ENCODE measurements at places on chromosomes 6 and 20.

DNA sequence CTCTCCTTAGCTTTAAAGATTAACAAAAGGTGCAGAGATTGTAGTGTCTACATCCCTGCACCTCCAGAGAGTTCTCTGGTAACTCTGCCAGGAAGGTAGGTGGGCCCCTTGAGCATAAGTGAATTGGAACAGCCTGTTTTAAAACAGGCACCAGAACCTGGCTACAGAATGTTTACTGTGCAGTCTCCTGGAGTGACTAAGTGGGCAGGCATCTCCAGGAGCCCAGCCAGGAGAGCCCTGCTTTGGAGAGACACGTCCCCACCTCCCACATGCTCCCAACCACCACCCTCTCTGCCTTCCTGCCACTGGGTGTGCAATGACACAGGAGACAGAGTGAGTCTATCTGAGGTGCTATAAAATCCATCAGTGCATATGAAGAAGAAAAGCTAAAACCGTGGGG lies 110.3 kb upstream of the EYA4 start:
- DNase-seq: no peak

DNA sequence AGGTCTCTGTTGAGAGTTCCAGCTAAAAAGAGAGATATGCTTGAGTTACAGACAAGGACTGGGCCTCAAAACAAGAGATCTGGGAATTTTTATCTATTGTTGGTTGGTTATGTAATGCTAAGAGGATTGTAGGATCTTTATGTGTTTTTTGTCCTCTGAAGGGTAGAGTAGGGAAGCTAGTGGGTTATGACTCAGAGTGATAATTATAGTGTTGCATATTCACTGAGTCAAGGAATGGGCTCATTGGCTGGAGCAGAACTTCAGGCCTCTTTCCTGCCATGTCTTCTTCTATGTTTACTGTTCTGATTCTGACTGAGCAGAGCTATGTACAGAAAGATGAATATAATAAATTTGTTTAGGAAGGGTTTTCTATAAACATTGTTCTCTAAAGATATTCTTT lies 66.1 kb upstream of the NOX3 start:
- no peak for DNase-seq

DNA sequence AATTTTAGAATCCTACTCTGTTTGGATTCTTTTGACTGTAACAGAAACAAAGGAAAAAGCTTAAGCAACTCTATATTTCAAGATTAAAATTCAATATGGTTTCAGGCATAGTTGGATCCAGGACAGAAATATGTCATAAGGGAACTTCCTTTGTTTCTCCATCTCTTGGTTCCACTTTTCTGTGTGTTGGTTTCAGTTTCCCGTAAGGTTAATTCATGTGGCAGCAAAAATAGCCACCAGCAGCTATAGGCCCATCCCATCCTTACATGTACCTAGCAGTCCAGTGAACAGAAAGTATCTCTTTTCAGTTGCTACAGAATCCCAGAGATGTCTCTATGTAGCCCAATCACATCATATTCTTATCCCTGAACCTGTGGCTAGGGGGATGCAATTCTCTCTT lies 8.8 kb upstream of the FAM8A1 start:
- DNase-seq: no peak

GRCh38 chr6:37435373-37435772 lies 2.4 kb downstream of the CMTR1 start:
- DNase-seq: no peak

GRCh38 chr20:57651881-57652605 lies 31.8 kb upstream of the ZBP1 start:
- no peak for DNase-seq

GRCh38 chr20:50029697-50030461 lies 47.1 kb downstream of the SNAI1 start:
- DNase-seq: no peak

GRCh38 chr6:54053881-54054391 lies 57.3 kb upstream of the MLIP start:
- DNase-seq: no peak

- no peak for DNase-seq
Observed at GRCh38 chr6:13813026-13813425, 1.3 kb downstream of the MCUR1 start.

DNA sequence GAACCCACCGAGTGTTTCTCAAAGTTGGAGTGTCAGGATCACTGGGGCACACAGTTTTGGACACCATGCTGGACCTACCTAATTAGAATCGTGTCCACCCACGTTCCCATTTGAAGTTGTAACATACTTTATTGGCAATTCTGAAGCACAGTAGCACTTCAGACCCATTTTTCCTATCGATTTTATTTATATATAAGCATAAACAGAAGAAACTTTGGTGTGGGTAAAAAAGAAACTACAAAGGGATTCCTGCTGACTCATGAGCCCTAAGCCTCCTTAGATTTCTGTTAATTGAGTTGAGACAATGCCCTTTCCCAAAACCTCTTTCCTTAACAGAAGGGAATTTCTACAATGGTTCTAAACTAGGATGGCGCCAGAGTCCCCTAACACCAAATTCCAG lies 398.0 kb downstream of the CDKAL1 start:
- no peak for DNase-seq

DNA sequence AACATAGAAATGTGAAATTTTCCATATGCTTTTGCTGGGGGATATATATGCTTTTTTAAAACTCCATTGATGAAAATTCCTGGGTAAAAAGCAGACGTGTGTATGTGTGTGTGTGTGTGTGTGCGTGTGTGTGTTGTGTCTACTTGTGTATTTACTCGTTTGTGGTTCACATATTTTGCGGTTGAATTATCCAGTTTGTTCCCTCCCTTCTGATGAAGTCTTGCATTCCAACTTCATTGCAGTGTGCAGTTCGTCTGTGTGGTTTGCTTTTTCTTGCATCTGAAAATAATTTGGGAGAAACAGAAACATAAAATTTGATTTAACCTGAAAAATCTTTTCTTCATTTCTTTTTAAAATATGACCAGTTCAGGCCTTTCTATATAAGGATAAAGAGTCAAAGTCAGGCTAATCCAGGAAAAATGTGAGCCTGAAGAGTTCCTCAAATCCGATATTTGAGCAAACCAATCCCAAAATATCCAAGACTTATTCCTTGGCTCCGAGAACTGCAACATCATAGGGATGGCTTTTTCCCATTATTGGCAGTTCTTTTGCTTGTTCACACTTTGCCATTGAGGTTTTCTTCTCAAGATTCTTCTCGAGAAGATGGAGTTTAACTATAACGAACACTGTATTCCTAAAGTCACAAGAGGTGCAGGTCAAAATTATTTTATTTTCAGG lies 202.2 kb upstream of the CCN2 start:
- DNase-seq: no peak

DNA sequence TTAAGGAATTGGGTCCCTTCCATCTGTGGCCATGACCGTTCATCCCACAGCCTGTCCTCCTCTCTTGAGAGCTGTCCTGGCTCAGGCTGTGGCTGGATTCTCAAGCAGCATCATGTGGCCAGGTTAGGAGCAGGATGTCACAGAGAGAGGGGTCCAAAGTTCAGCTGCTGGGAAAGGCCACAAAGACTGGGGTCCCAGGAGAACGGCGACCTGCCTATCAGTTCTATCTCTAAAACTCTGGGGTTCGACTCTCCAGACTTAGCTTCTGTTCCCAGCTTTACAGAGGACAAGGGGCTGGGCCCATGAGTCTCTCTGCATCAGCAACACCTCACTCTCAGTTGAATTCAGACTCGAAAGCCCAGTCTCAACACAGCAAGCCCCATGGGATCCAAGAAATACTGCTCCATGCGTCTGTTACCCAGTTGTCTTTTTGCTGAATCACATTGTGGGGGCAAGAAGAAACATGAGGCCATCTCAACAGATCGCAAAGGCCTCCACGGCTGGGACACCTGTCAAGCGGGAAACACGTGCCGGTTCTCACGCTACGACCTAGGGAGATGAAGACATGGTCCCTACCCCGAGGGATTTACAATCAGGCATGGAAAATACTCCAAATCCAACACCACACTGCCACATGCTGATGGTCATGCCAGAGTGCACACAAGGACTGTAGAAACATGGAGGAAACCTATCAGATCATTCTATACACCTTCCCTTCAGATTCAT lies 95.4 kb downstream of the SLC22A23 start:
- DNase-seq: no peak

- DNase-seq: no peak
Observed at GRCh38 chr6:1124885-1125284, 187.0 kb upstream of the FOXQ1 start.

Measured in activated T-cell treated with anti-CD3 and anti-CD28 coated beads, Interleukin-2, amount 50 U/mL, for 72 hours (primary cell).